ENCODE measurements at places on chromosomes 5 and 9.

GRCh38 chr5:80208381-80208780 lies 47.5 kb downstream of the SERINC5 start:
- no peak for DNase-seq

DNA sequence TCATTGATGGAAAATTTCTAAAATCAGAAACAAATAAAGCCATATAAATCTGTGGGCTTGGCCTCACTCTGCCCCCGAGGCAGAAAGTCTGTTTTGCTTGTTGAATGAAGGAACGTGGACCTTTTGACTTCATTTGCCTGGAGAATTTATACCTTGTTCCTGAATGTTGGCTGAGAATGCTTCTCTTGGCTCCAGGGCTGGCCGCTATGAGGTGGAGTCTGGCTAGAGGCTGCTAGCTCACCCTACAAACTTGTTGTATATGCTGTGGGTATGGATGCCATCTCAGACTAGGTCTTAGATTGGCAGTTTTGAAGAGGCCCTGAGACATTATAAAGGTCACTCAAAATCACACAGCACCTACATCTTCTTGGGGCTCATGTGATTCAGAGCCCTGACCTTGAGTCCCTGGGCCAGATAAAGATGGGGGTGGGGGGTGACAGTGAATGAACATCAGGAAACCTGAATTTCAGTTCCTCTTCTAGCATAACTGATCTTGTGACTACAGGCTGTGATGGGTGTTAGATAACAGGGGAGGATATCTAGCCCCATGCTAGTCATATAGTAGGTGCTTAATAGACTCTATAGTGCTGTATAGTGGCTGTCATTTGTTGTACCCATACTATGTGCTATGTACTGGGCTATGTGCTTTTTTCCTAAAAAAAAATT lies 2.8 kb downstream of the GM2A start:
- no peak for DNase-seq

- DNase-seq: no peak
Measured at GRCh38 chr9:18776836-18777820, 255.9 kb downstream of the SAXO1 start.

DNA sequence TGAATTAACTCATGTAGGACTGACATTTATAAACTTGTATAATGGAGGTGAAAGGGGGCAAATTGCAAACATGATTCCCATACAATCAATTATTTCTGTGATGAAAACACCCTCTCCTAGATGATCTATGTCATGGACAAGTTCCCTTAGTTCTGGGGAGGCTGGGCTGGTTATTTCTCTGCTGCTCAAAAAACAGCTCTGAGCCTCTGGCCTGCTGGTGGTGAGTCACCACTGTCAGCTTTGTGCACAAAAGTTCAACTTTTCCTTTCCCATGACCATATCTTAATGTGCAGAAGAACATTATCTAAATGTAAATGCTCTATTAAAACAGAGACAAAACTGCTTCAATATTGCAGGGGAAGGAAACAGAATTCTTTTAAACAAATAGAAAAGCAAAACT lies 85.0 kb downstream of the HMHB1 start:
- DNase-seq: no peak

DNA sequence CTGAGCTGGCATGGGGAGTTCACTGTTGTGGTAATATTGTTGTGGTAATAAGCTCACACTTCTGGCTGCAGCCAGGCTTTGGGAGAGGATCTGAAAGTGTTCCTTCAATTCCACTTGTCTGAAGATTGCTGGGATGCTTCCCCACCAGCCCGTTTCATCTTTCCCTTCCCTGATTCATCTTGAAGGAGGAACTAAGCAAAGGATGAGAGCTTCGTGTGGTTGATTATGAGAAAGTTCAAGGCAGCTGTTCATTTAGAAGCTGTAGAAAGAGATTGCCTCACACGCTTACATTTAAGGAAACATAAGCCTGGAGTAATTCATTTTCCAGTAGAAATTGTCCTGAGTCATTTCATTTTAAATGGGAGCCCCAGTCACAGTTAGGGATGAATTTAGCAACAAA lies 122.4 kb upstream of the GAS1 start:
- DNase-seq: no peak

DNA sequence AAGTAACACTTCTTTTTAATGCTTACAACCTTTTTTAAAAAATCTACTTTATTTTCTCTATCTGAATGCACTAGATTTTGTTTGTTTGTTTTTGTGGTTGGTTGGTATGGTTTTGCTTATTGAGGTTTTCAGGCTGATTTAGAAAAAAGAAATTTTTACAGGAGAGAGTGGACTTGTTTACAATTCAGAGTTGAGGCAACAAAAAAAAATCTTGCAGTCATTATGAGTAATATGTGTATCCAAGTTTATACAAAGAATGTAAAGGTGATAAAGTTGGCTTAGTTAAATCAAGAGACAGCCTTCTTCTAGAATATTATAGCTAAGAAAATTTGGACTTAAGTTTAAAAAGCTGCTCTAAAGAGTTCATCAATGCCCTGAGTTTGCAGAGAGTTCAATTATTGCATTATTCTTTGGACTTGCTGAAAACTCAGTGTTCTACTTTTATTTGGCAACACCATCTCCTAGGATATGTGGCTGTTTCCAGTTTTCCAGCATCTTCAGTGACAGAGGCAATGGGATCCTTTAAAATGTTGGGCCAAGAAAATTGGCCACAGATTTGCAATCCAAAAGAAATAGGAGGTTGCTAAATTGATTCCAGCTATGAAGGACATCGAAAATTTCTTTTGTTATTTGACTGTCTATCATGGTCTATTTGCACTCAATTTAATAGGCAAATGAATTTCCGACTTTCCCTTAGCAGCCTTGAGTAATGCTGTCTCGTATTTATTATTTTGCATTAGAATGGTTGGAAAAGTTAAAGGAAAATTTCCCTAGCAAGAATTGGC lies 10.7 kb downstream of the STK32A start:
- DNase-seq: no peak

- no peak for DNase-seq
Measured at GRCh38 chr9:82513976-82514735, 525.6 kb downstream of the SPATA31D1 start.

- no peak for DNase-seq
Measured at GRCh38 chr5:52853650-52854049, 65.9 kb downstream of the ITGA1 start.

DNA sequence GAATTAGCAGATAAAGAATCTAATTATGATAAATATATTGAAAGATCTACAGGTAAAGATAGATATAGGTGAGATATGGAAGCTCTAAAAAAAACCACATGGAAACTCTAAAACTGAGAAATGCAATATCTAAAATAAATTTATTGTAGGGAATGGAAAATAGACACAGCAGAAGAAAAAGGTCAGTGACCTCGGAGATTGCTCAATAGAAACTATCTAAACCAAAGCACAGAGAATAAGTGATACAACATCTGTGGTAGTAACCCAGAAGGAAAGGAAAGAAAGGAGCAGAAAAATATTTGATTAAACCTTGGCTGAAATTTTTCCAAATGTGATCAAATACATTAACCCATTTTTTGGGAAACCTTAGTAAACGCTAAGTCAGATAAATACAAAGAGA lies 43.1 kb upstream of the GLIPR2 start:
- DNase-seq: no peak

- peak; percentile 30 for DNase-seq
Measured at GRCh38 chr9:29208670-29209069, 1635.4 kb upstream of the C9orf72 start.

GRCh38 chr5:14721990-14722656 lies 57.6 kb downstream of the OTULIN start:
- peak; percentile 56 for DNase-seq

- no peak for DNase-seq
Measured at GRCh38 chr5:125043781-125044391, 297.4 kb upstream of the ZNF608 start.

GRCh38 chr5:143398451-143399237 lies 4.8 kb downstream of the NR3C1 start:
- DNase-seq: no peak

GRCh38 chr5:134289509-134290113 lies 63.7 kb upstream of the PPP2CA start:
- DNase-seq: peak; percentile 45

GRCh38 chr5:176474476-176474875 lies 26.3 kb downstream of the FAF2 start:
- DNase-seq: no peak

GRCh38 chr9:84756731-84757130 lies 87.2 kb downstream of the NTRK2 start:
- DNase-seq: no peak

- DNase-seq: peak; percentile 21
Measured at GRCh38 chr9:34185778-34186551, 7.1 kb downstream of the UBAP1 start.

Data from NCI-H1417 (cell line).